ENCODE measurements at places on chromosomes 3 and 15.

DNA sequence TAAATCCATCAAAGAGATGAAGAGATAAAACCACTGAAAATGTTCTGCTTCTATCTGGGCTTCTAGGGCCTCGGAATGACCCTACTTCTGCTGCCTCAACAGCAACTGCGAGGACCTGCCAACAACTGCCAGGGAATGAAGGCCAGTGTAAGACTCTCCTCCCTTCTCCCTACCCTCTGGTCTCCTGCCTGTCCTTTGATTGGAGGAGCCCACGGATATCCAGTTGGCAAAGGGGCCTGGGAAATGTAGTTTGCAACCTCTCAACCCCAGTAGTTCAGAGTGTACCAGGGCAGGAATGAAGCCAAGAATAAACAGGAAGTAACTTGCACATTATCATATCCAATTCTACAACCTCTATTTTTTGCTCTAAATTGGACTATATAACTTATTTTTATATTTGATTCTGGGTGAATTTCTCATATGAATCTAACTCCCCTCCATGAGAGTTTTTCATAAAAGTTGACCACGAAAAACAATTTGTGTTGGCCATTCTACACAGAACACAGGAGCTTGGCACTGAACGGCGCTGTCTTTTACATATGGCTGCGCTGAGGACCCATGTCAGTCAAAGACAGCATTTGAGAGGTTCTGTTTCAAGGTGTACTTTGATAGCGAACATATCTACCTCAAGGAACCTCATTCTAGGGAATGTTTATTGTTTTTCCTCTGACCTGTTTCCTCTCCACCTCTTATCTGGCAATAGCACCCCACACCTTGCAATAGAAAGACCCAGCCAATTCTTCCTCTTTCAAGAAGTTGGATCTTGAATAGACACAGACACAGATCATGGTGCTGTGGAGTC, 91.1 kb upstream of the RNF7 start:
- DNase-seq = no peak

GRCh38 chr3:131553495-131554247, 50.9 kb upstream of the MRPL3 start:
- DNase-seq = no peak

GRCh38 chr15:57563416-57563815, 28.3 kb upstream of the MYZAP start:
- DNase-seq = no peak

DNA sequence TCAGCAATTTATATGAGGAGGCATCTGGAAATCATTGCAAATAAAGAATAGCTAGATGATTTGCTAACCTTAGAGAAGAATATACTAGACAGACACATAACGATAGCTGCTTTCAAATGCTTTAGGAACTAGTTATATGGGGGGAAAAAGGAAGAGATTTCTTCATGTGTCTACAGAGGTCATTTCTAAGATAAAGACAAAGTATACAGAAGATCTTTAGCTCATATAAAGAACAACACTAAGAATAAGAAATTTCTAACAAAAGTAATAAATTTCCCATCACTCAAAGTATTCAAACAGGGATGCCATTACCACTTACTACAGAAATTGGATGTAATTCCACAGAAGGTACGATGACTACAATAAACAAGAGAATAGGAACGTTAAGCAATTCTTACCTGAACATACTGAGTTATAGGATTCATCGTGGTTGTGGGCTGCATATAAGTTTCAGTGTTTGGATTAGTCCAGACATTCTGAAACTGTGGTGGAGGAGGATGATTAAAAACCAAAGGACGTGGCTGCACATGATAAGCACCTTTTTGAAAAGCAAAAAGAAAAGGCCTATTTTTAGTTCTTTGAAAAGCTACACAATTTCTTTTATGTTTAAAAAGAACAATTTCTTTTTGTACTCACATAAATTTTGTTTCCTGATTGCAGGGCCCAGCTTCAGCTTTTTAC, 8.7 kb downstream of the DAZL start:
- DNase-seq = no peak

GRCh38 chr3:4759689-4760312, 219.4 kb upstream of the BHLHE40 start:
- no peak for DNase-seq

DNA sequence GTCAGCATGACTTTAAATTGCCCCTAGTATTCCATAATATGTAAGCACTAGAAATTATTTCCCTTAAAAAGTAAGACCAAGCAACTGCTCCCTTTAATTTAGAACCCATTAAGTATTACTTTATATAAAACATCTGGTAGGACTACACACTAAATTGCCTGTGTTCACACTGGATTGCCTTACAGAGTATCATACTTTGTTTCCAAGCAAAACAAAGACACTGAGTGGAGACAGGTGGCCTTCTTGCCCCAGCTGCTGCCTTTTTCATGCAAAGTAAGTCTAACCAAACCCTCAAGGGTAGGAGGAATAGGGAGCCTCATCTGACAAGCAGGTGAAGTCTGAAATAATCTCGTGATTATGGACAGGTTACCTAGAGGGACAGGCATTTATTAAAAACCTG, 87.3 kb downstream of the PEX5L start:
- no peak for DNase-seq
